ENCODE measurements at places on chromosomes 6 and 20. TPM values are rescaled to one million over a fixed set of nuclear protein-coding genes. Genes with fewer than 3 reads are reported as not detected.

- DNase-seq = no peak
Observed at GRCh38 chr20:31595654-31596411, 9.3 kb upstream of the ID1 start.

- no peak for DNase-seq
Observed at GRCh38 chr6:125932451-125932795, 24.1 kb upstream of the HINT3 start.

- DNase-seq = peak; percentile 27
Observed at GRCh38 chr6:113855500-113856374, 1.4 kb upstream of the MARCKS start.

DNA sequence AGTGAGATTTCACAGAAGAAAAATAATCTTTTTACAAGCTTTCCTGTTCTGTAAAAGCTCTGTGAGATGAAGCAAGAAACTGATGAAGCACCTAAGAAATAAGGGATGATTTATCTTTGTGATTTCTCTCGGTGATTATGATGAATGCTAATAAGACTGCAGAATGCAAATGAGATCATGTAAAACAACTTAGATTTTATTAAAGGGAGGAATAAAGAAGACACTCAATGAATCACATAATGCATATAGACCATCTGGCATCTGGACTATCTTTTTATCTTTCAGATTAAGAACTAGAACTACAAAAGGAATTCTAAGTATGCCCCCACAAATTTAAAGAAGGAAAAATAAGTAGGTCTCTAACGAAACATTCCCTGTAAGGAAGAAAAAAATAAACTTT is 361.5 kb upstream of the OPRM1 start:
- DNase-seq = no peak

PGC gene
- total RNA-seq = not detected

GRCh38 chr20:46755483-46756413 is 46.3 kb downstream of the SLC2A10 start:
- no peak for DNase-seq

KLHDC3 gene
- 145 TPM for total RNA-seq

Measured in occipital lobe (tissue), 3 donors.